ENCODE measurements at places on chromosomes 13 and 19. TPM values are rescaled to one million over a fixed set of nuclear protein-coding genes. Genes with fewer than 3 reads are reported as not detected.

DNA sequence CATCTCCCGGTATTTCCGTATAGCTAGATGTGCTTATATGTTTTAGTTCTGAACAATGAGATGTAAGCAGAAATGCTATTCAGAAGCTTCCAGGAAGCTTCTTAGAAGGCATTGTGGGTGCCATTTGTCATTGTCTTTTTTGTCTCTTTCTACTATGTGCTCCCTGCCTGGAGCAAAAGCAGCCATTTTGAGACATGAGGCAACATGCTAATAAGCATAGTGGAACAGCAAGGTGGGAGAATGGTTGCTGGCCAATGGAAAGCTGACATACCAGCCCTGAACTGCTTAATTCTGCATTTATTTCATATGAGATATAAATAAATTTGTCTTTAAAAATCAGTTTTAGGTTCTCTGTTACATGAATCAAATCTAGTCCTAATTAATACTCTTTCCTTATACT lies 299.7 kb downstream of the LMO7 start:
- H3K4me1 ChIP-seq = no peaks in the 10 kb centered on the region
- no peak overlapping the region for H3K4me3 ChIP-seq
- H3K27ac ChIP-seq = no peak overlapping the region
- no peaks in the 10 kb centered on the region for H3K36me3 ChIP-seq

GRCh38 chr13:46716821-46717220 lies 80.1 kb downstream of the ESD start:
- H3K36me3 ChIP-seq = peaks cover 15% of the 10 kb centered on the region
- DNase-seq = no peak

DNA sequence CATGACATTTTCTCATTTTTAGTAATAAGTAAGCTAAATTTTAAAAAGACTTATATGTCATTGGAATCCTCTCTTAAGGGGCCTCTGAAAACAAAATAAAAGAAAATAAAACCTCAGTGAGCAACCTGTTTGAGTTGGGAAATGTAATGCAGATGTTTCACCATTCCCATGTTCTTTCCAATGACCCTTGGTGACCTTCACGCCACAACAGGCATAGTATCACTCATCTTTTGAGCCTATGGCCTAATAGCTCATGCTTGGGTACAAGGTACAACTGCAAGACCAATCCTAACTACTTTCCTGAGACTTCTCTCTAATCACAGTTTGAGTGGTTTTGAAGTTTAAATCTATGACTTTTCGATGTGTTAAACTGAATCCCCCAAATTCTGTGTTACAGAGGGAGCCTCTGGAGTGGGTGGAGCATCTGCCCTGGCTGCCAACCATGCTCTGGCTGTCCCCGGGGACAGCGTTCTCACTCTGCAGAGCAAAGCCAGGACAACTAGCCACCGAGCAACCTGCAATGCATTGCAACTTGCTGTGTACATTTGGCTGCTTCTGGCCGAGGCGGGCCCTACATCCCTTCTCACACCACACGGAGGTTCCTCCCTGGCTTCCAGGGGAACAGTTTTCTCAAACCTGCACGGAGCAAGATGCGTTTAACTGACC lies 307.9 kb upstream of the MAB21L1 start:
- H3K36me3 ChIP-seq = no peaks in the 10 kb centered on the region
- H3K27ac ChIP-seq = no peak overlapping the region
- no peak for DNase-seq
- no peaks in the 10 kb centered on the region for H3K27me3 ChIP-seq
- no peak overlapping the region for H3K4me3 ChIP-seq

DNA sequence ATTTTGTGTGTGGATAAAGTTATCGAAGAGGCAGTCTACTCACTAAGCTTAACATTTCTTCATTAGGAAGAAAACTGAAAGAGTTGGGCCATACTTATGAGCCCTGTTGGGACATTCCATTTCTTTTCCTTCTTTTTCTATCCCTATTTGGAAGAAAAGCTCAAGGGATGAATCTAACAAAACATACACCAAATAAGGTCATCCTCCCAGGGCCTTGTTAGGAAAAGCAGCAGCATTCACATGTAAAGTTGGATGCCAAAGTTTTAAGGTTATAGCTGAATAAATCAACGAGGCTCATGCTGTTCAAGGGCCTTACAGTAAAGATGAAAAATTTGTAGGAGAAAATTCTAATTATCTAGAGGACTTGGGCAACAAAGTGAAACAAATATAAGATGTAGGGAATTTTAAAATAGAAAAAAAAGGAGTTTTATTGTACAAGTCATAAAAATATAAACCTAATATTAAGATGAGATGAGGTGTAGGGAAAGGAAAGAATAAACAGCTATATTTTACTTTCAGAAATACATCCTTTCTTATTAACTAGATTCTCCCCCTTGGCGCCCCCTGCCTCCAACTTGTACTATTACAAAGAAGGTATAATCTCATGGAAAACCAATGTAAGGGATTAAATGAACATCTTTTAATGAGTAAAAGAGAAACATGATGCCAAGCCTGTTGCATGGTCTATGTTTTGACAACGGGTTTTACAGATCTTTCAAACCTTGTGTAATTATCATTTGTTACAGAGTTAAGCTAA lies 160.4 kb downstream of the PCDH20 start:
- no peaks in the 10 kb centered on the region for H3K27me3 ChIP-seq
- H3K36me3 ChIP-seq = no peaks in the 10 kb centered on the region
- H3K4me1 ChIP-seq = no peaks in the 10 kb centered on the region
- H3K4me3 ChIP-seq = no peak overlapping the region
- no peak for DNase-seq

DNA sequence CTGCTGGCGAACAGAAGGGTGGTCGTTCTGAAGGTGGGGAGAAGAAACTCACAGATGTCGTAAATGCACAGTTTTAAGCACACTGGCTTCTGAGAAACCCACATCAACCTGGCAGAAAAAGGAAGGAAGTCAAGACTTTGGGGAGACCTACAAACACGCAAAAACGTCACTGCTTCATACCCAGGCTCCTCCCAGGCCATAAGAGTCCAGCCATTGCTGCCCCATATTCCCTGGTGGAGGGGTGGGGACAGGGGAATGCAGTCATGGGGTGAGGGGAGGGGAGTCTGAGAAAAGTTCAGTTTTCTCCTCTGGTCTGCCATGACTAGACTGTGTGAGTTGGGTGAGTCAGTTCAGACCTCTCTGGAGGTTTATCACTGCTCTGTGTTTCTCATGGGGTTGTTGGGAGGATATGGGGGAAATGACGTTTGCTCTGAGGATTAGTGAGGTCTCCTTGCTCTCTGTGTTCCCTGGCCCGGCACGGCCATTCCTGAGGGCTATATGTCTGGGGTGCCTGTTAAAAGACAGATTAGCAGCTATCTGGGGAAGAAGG lies 139.0 kb downstream of the FLT1 start:
- peak overlapping the region; percentile 65 for H3K4me3 ChIP-seq
- peaks cover 33% of the 10 kb centered on the region for H3K36me3 ChIP-seq
- peaks cover 51% of the 10 kb centered on the region for H3K4me1 ChIP-seq
- peaks cover 3% of the 10 kb centered on the region for H3K27me3 ChIP-seq

- DNase-seq = no peak
- no peak overlapping the region for H3K27ac ChIP-seq
- no peaks in the 10 kb centered on the region for H3K36me3 ChIP-seq
- H3K4me3 ChIP-seq = no peak overlapping the region
These were observed 13.2 kb downstream of the FREM2 start for GRCh38 chr13:38700051-38700450.

DNA sequence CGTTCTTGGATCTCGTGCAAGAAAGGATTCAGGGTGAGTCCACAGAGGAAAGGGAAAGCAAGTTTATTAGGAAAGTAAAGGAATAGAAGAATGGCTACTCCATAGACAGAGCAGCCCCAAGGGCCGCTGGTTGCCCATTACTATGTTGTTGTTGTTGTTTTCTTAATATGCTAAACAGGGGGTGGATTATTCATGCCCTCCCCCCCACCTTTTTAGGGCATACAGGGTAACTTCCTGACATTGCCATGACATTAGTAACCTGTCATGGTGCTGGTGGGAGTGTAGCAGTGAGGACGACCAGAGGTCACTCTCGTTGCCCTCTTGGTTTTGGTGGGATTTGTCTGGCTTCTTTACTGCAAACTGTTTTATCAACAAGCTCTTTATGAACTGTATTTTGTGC lies 29.1 kb upstream of the PCDH9 start:
- no peaks in the 10 kb centered on the region for H3K36me3 ChIP-seq
- no peaks in the 10 kb centered on the region for H3K27me3 ChIP-seq
- no peak overlapping the region for H3K27ac ChIP-seq

DNA sequence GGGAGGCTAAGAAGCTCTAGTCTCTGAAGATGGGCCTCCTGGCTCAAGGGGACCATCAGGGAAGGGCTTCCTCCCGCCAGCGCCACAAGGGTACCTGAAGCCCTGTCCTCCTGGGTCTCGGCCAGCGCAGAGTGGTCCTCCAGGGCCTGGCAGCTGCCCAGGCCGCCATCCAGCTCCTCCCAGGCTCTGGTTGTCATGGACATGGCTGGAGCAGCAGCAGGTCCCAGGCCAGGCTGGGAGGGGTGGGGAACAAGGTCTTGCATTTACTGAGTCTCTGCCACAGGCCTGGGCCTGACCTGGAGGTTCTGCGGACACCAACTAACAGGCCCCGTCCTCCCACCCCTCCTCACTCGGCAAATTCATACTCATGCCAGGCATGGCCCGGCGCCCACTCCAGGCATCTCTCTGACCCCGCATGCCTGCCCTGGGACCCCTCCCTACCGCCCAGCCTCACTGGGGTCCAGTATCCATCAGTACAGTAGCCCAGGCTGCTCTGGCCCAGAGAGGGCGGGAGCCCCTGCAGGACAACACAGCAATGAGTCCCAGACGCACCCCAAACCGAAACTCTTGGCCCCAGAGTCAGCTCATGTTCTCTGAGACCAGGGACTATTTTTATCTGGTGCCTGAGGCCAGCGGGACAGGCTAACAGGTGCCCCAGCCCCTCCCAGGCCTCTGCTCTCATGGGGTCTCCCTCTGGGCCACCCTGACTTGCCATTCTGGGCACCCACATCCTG lies 938 bp downstream of the JSRP1 start:
- H3K4me3 ChIP-seq = no peak overlapping the region
- no peak overlapping the region for H3K27ac ChIP-seq
- H3K4me1 ChIP-seq = peaks cover 38% of the 10 kb centered on the region
- no peaks in the 10 kb centered on the region for H3K36me3 ChIP-seq

DNA sequence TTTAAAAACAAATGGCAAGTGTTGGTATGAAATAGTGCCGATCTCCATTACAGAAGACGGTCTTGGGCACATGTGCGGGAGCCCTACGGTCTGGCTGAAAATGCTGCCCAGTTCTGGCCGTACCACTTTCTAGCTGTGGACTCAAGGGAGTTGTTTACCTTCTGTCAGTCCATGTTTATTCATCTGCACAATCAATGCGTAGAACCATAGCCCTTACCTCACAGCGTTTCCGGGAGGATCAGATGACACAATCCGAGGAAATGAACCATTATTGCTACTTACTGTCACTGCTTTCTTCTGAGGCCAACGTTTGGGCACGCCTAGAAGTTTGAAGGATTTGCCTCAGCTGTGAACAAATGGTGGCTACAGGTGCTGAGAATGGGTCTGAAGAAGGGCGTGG lies 31.2 kb downstream of the GADD45B start:
- peaks cover 28% of the 10 kb centered on the region for H3K4me1 ChIP-seq
- DNase-seq = peak; percentile 61
- H3K4me3 ChIP-seq = peak overlapping the region; percentile 52
- no peaks in the 10 kb centered on the region for H3K27me3 ChIP-seq
- H3K27ac ChIP-seq = peak overlapping the region; percentile 86
- no peaks in the 10 kb centered on the region for H3K36me3 ChIP-seq

- H3K4me1 ChIP-seq = no peaks in the 10 kb centered on the region
- H3K4me3 ChIP-seq = no peak overlapping the region
- H3K27ac ChIP-seq = no peak overlapping the region
- no peaks in the 10 kb centered on the region for H3K36me3 ChIP-seq
- no peak for DNase-seq
These were observed 53.9 kb downstream of the CHST8 start for GRCh38 chr19:33675501-33676124.

DNA sequence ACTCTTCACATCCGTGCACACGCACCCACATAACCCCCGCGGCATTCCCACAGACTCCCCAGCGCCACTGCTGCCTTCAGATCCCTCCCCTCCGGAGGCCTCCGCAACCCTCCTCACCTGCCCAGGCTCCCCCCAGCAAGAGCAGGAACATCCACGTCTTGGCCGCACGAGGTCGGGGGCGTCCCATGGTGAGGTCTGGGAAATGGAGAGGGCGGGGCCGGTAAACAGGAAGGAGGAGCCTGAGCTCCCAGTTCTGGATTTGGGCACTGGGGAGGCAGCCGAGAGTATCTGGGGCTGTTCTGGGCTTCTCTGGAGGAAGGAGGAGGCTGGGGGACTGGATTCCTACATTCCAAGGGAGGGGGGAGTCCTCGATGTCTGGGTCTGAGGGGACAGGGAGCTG lies 423 bp downstream of the KLK8 start:
- H3K36me3 ChIP-seq = no peaks in the 10 kb centered on the region
- H3K4me1 ChIP-seq = no peaks in the 10 kb centered on the region
- no peak overlapping the region for H3K4me3 ChIP-seq
- DNase-seq = no peak
- H3K27ac ChIP-seq = no peak overlapping the region
- peaks cover 6% of the 10 kb centered on the region for H3K27me3 ChIP-seq

DNA sequence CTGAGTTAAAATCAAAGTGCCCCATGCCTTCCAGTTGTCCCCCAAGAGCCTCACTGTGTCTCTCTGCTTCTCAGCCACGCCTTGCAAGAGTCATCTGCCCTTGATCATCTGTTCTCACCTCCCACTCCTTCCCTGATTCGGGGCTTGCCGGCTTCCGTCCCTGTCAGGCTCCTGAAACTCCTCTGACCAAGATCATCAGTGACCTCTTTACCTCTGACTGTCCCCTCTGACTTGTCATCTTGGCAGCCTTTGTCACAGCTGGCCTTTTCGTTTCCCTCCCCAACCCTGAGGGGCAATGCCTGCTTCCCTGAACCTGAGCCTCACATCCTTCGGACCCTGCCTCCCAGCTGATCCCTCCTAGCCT lies 66.3 kb downstream of the MAP4K1 start:
- peaks cover 19% of the 10 kb centered on the region for H3K27me3 ChIP-seq
- H3K36me3 ChIP-seq = no peaks in the 10 kb centered on the region
- H3K4me3 ChIP-seq = no peak overlapping the region
- no peak overlapping the region for H3K27ac ChIP-seq

GRCh38 chr13:40161351-40161810 lies 505.1 kb downstream of the FOXO1 start:
- no peaks in the 10 kb centered on the region for H3K36me3 ChIP-seq
- no peaks in the 10 kb centered on the region for H3K27me3 ChIP-seq
- DNase-seq = no peak
- H3K4me3 ChIP-seq = no peak overlapping the region
- H3K4me1 ChIP-seq = peaks cover 13% of the 10 kb centered on the region

DNA sequence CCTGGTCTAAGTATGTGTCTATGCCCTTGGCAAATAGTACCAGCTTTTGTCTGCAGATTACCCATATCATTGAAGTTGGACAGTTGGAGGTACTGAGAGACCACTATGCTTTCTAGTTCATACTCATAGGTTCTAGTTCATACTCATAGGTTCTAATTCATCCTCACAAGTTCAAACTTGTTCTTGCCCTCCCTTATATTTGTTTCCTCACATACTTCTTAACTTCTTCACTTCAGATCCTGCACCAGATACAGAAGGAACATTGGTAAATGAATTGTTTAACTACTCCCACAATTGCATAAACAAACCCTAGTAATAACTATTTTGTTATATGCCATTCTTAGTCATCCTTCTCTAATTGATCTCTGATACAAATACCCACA lies 172.2 kb downstream of the SLITRK1 start:
- H3K27ac ChIP-seq = no peak overlapping the region
- H3K36me3 ChIP-seq = no peaks in the 10 kb centered on the region
- H3K4me3 ChIP-seq = no peak overlapping the region
- H3K4me1 ChIP-seq = no peaks in the 10 kb centered on the region

KASH5 gene
- total RNA-seq = not detected

EPN1 gene
- total RNA-seq = 67.0 TPM

PSMC4 gene
- total RNA-seq = 121 TPM

PRTN3 gene
- not detected for total RNA-seq

ATCAY gene
- total RNA-seq = not detected

BCAM gene
- total RNA-seq = not detected

All from activated CD8-positive, alpha-beta T cell treated with anti-CD3 and anti-CD28 coated beads, Interleukin-2, amount 10 ng/mL, durations not matched to agents 7 days and 5 days (primary cell).